ENCODE measurements at places on chromosomes 3 and 15.

DNA sequence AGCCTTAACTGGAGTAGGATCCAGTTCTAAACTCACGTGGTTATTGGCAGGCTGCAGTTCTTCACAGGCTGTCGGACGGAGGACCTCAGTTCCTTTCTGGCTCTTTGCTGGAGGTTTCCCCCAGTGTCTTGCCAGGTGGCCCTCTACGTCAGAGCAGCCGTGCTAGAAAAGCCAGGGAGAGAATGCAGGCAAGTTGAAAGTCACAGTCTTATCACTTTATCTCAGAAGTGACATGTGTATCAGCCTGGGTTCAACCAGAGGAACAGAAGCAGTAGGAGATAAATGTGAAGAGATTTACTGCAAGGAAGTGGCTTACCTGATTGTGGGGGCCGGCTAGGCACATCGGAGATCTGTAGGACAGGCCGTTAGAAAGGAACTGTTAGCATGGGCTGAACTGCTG lies 125.3 kb upstream of the BNIP2 start:
- no peak for DNase-seq

- no peak for DNase-seq
These were observed 2.2 kb downstream of the STRA6 start for GRCh38 chr15:74200412-74200815.

DNA sequence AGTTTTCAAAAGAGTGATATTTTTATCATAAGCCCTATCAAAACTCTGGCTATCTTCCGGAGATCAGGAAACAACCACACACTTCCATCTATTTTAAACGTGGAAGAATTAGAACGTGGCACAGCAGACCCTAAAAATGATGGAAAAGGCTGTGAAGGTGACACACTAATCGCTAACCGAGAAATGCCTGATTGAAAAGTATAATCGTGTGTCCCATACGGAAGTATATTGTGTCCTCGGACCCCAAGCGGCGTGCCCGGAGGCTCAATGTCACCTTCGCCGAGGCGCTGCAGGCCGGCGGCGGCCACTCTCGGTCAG lies 642 bp downstream of the COX5A start:
- no peak for DNase-seq

- no peak for DNase-seq
These were observed 395.4 kb upstream of the SUCLG2 start for GRCh38 chr3:68049776-68050175.

GRCh38 chr3:193241716-193242115 lies 694 bp downstream of the PLAAT1 start:
- DNase-seq: no peak

GRCh38 chr3:184423561-184423960 lies 43.7 kb downstream of the CHRD start:
- no peak for DNase-seq

GRCh38 chr3:128282380-128283196 lies 129.3 kb downstream of the EEFSEC start:
- DNase-seq: no peak

GRCh38 chr3:172314591-172315160 lies 133.6 kb downstream of the GHSR start:
- no peak for DNase-seq

GRCh38 chr3:184873141-184873540 lies 61.2 kb downstream of the VPS8 start:
- DNase-seq: no peak

- DNase-seq: no peak
These were observed 53.0 kb upstream of the HES1 start for GRCh38 chr3:194082743-194083636.

GRCh38 chr3:36635731-36636130 lies 128.6 kb downstream of the DCLK3 start:
- no peak for DNase-seq

GRCh38 chr15:32715276-32715675 lies 2.5 kb upstream of the GREM1 start:
- DNase-seq: no peak

GRCh38 chr3:187947927-187948682 lies 202.8 kb upstream of the BCL6 start:
- no peak for DNase-seq

GRCh38 chr3:13141991-13142412 lies 68.8 kb upstream of the IQSEC1 start:
- no peak for DNase-seq

DNA sequence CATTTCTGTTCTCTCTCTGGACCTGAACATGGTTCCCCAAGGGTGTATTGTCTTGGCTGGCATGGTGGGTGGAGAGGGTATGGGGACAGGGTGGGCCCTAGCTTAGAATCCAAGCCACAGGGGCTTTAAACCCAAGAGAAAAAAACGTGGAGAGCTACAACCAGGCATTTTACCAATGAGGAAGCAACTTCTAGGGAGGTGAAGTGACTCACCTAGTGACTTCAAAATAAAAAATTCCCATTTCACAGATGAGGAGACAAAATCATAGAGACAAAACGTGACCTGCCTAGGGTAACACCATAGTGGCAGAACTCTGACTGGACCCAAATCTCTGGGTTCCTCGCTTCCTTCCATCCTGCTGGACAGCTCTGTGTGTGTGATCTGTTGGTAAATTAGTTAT lies 216.8 kb downstream of the RPLP1 start:
- DNase-seq: no peak

- no peak for DNase-seq
These were observed 26.7 kb upstream of the PLA2G4D start for GRCh38 chr15:42121021-42121420.

- DNase-seq: no peak
These were observed 56.0 kb downstream of the ATP2B2 start for GRCh38 chr3:10449436-10449835.

- DNase-seq: no peak
These were observed 11.5 kb downstream of the SEMA3F start for GRCh38 chr3:50166620-50167019.

- DNase-seq: no peak
These were observed 5.0 kb upstream of the FOXB1 start for GRCh38 chr15:59998950-59999611.

DNA sequence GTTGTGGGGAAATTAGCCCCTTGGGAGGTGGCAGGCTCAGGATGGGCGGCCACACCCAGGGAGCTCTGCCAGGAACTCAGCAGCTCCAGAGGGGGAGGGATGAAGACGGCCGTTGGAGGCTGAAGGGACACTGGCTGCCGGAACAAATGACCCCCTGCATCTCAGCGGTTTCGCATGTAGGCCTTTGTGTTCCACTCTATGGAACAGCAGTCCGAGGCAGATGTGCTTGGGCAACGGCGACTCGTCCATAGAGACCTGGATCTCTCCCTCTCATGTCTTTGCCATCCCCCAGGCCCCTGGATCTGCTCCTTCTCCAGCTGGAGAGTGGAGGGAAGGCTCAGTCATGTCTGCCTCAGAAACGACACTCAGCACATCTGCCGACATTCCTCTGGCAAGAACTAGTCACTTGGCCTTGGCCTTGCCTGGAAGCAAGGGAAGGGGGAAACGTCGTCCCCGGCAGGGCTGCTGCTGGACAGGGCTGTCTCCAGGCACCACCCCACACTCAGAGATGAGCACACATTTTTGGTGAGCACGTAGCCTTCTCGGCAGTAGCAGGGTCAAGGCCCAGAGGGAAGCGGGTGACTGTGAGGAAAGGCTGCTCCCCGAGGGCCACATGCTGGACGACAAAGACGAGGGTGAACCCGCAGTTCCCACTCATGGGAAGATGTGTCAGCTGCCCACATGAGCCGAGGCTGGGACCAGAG lies 83.8 kb downstream of the ASB7 start:
- DNase-seq: no peak

DNA sequence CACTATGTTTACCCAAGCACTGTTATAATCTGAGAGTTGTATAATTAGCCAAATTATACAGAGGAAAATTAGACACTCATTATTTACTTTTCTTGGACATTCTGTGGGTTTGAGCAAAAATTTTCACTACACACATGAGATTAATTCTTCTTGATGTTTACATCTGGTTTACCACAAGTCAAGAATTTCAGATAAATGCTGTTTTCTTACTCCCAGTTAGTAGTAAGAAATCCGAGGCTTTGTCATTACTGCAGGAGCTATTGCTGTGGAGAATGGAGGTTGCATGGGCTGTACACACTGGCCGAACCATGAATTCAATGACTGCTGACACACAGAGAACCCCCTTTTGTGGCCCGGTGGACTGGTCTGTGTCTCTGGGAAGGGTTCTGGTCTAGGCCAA lies 207.7 kb upstream of the CFAP20DC start:
- DNase-seq: no peak

DNA sequence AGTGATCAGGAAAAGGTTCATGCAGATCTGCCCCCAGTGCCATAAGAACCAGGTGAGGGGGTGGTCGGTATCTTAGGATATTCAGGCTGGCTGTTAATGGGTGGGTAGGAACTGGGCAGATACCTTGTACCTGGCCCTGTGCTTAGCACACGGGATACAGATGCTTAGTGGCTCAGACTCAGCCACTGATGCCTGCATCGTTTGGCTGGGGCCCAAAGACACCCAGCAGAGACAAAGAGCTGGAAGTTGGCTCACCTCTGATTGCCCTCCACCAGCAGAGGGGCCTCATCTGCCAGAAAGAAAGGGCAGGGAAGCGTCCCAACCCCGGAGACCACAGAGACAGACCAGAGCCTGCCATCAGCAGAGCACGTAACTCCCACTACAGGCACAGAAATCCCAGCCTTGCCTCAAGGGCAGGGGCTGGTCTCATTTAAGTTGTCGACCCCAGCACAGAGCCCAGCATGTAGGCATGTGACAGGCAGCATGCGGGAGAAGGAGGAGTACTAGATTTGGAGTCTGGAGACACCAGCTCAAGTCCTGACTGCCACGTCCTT lies 64.1 kb upstream of the SLC6A1 start:
- DNase-seq: no peak

DNA sequence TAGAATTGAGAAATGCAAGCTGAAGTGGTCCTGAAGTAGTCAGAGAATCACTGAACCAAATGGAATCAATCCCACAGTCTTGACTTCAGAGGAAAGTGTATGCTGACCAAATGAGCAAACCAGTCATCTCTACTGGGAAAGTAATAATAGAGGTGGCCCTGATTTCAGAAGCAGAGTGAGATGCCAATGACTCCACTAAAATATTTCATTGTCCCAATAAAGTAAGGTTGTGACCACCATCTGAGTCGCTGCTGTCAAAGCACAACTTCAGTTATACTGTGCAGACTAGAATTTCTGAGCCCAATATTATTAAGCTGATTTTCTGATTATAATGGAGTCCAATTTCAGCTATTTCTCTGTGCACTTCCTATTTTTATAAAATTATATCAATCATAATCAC lies 334.4 kb upstream of the THBS1 start:
- no peak for DNase-seq

DNA sequence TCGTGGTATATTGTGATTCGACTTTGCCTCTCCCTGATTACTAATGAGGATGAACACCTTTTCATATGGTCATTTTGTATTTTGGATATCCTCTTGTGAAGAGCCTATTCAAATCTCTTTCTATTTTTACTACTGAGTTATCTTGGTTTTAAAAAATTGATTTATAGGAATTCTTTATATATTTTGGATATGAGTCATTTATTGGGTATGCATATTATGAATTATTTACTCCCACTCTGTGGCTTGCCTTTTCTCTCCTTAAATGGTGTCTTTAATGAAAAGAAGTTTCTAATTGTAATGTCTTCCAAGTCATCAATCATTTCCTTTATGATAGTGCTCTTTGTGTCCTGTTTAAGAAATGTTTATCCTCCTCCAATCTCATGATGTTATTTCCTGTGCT lies 191.5 kb upstream of the DPH6 start:
- DNase-seq: no peak

DNA sequence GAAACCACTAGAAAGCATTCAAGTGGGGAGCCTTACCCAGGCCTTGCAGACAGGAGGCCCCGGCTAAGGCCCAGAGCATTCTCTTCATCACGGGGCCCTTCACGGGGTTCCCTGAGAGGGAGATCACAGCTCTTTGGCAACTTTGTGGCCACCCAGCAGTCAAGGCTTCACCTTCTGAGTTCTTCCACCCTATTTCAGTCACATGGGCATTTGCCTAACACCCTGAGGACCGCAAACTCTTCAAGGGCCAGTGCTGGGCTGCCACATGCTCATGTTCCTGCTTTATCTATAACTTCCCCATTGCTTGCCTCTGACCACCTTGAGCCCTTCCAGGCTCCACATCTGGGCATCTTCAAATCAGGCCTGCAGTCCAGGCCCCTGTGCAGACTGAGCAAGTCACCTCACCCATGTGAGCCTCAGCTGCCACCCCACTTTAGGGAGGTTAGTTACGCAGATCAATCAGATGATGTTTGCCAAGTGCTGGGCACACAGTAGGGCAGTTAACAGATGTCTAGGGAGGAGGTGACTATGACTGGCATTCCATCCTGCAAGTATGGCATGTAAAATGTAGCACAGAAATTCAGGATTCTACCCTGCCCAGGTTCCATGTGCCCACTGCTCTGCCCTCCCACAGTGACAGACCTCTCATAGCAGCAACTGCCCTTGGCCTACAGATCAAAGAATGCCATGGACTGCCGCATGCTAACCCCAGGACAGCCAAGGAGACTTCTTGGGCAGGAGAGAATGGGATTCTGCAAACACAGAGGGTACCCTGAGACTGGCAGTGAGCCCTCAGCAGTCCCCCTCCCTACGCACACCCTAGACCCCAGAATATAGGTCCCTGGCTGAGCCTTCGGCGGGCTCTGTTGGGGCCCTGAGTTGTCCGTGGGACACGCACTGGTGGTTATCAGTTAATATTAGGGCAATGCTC lies 37.6 kb upstream of the ZNF710 start:
- DNase-seq: no peak

- no peak for DNase-seq
These were observed 56.4 kb downstream of the PLD1 start for GRCh38 chr3:171753665-171754408.

- no peak for DNase-seq
These were observed 66.7 kb downstream of the BHLHE40 start for GRCh38 chr3:5045961-5046360.

DNA sequence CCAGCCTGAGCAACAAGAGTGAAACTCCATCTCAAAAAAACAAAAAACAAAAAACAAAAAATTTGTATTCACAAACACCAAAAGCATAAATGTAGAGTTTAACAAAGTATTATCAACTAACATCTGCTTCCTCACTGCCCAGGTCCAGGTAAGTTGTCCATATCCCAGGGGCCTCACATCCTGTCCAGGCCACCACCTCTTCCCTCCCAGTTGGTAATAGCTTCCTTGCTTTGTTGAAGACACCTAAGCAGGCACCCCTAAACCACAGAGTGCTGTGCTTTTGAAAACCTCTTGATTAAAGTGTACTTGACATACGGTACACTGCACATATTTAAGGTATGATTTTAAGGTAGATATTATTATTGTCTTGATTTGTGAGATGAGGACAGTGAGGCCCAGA lies 299.8 kb downstream of the SHQ1 start:
- DNase-seq: no peak

- no peak for DNase-seq
These were observed 83.1 kb upstream of the RPL32 start for GRCh38 chr3:12924437-12924836.

DNA sequence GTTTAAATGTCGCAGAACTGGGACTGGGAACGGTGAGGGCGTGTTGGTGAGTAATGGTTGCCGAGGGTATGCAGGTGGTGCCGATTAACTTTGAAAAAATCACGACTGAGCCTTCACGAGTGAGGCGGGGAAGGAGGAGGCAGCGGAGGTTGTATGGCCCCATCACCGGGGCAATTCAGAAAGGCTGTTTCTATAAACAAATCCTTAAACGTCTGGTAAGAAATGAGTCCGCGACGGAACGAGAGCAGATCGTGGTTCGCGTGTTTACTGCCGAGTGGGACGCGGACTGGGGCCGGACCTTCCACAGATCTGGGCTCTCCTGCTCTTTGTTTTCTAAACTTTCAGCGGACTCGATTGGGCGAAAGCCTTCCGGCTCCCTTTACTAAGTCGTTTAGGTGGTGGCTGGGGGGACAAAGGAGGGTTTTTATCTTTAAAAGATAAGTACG lies 2.7 kb downstream of the IGF1R start:
- no peak for DNase-seq

GRCh38 chr3:150248888-150249681 lies 159.0 kb upstream of the TSC22D2 start:
- DNase-seq: no peak
